Activated gamma-delta T cell treated with Interleukin-2 at 50 U/mL for 16 hours (primary cell): ENCODE measurements at places on chromosomes 6 and 20.

- DNase-seq = no peak
Observed at GRCh38 chr20:8829256-8829655, 239.6 kb upstream of the PLCB4 start.

- DNase-seq = no peak
Observed at GRCh38 chr6:37020381-37020780, 14.9 kb downstream of the FGD2 start.

DNA sequence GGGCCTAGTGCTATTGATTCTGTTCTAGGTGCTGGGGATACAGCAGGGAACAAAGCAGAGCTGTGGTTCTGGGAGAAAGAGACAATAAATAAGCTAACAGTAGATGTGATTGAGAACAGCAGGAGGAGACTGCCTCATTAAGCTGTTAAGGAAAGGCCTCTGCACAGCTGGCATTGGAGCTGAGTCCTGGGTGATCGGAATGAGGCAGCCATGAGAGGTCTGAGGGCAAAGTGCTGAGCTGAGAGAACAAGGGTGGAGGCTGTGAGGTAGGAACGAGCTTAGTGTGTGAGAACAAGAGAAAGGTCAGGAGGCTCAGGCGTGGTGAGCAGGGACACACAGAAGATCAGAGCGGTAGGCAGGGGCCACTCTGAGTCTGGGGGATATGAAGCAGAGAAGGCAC is 18.3 kb downstream of the DDX27 start:
- no peak for DNase-seq

DNA sequence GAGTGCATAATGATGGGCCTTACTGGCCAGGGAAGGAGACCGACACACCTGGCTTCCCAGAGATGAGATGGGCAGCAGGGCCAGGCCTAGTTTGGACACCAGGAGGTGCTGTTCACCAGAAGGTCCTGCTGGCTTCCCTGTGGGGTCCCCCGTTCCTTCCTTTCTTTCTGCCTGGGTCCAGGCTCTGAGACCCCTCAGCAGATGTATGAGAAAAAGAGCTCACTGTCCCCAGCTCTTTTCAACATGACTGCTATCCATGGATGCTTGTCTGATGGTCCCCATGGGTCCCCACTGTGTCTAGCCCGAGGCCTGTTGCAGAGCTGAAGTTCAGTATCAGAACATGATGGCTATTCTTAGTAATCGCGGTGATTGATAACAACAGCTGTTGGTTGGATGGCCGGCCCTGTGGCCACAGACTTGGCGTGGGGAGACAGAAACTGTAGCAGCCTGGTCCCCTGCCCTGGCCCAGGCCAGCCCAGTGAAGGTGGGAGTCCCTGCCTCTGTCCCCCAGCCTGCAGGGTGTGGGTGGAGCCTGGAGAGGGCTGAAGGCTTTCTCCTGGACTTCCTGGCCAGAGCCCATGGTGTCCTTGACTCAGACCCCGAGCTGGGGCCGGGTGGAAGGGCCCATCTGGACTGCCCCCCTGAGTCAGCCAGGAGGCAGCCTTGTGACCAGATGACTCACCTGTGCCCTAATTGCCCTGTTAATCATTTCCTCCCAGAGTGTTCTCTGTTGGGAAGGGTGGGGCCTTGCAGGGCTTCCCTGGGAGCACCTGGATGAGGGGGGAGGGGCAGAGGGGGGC is 9.9 kb upstream of the BAK1 start:
- DNase-seq = peak; percentile 42

GRCh38 chr20:53826597-53827291 is 233.1 kb upstream of the ZNF217 start:
- no peak for DNase-seq
